ENCODE measurements at places on chromosomes 6 and 20.

DNA sequence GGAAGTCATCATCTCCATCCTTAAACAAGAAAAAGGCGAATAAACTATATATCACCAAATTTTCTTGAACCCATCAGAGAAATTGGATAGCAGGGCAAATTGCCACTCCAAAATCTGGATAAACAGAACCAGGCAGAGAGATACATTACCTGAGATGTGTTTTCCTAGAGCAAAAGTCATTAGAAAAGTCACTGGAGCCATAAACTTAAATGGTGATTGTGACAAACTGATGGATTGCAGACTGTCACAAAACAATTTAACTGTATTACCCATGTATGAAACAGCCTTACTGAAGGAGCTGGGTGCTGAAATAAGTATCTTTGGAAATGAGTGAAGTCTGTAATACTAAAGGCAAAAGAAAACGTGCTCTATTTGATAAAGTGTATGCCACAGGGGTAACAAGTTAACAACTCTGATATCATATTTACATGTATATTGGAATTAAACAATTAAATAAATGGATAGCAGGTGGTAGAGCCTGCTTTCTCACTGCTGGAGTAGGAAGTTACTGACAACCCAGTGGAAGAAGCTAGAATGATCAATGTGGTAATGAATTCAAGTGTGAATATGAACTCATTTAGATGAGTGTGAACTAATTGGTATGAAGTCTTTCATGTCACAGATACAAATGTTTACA lies 186.9 kb downstream of the LMBRD1 start:
- DNase-seq, result no peak

DNA sequence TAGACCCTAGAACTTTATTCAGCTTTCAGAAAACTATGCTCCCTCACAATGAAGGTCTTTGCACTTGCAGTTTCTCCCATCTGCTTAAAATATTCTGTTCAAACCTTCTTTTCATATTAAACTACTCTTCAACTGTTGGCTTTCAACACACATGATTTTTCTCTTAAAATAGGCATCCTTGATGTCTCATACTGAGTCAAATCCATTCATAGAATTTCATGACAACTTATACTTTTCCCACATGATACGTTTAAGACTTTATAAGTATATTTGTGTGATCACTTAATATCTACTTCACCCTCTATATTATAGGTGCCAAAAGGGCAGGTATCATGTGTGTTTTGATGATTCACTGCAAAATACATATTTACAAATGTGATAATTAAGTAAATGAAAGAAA lies 412.5 kb downstream of the MMUT start:
- no peak for DNase-seq

DNA sequence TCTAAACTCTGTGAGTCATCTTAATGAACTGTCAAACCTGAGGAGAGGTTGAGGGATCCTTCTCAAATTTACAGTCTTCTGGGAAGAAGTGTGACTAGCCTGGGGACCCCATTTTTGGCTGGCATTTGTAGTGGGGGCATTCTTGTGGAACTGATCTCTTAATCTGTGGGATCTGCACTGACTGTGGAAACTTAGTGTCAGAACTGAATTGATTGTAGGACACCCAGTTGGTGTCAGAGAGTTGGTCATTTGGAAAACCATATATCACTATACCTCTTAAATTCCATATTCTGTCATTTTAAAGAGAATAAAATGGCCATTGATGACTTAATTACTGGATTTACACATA lies 48.3 kb downstream of the LAMA4 start:
- no peak for DNase-seq

DNA sequence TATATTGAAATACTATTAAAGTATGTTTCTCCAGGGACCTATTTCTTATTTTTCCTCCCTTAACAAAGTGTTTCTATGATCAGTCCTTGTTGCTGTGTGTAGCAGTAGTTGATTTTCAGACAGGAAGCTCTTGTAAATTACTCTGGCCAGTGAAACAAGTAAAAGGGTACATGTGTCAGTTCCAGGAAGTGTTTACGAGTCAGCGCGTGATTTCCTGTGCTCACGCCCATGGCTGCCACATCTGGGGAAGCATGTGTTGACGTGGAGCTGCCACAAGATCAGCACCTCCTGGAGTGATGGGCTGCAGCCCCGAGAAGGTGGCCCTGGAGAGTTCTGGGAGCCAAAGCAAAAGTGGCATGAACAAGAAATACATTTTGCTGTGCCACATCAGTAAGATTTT lies 38.6 kb upstream of the GGTLC1 start:
- DNase-seq, result peak; percentile 65

- DNase-seq, result no peak
Measured at GRCh38 chr6:67642582-67642981, 992.5 kb upstream of the ADGRB3 start.

DNA sequence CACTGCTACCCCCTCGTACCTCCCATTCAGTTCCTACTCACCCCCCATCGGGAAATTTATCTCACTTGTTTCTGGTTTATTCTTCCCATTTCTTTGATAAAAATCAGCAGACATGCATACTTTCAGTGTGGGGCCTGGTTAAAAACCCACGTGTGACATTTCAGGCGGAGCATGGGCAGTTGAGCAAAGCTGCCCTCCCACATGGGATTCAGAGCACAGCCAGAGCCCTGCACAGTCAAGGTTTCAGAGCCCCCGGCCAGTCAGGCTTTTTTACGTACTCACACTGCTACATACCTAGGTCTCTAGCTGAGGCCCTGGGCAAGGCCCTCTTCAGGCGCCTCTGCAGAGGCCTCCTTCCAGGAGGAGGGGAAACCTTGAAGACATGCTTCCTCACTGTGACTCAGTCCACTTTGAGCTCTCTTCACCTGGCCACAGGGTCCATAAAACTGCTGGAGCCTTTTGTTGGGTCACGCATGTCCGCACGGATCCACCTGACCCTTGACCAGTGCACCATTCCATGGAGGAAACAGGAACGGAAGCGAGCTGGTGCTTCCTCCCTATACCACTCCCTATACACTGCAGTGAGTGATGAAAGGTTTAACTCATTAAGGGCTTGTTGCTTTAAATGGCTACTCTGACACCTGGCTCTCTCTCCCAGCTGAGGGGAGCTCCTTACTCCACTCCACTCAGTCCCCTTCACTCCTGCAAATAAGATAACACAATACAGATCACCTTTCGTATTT lies 713.3 kb downstream of the PRKN start:
- no peak for DNase-seq

- no peak for DNase-seq
Measured at GRCh38 chr6:46963626-46964025, 41.9 kb upstream of the ADGRF5 start.

DNA sequence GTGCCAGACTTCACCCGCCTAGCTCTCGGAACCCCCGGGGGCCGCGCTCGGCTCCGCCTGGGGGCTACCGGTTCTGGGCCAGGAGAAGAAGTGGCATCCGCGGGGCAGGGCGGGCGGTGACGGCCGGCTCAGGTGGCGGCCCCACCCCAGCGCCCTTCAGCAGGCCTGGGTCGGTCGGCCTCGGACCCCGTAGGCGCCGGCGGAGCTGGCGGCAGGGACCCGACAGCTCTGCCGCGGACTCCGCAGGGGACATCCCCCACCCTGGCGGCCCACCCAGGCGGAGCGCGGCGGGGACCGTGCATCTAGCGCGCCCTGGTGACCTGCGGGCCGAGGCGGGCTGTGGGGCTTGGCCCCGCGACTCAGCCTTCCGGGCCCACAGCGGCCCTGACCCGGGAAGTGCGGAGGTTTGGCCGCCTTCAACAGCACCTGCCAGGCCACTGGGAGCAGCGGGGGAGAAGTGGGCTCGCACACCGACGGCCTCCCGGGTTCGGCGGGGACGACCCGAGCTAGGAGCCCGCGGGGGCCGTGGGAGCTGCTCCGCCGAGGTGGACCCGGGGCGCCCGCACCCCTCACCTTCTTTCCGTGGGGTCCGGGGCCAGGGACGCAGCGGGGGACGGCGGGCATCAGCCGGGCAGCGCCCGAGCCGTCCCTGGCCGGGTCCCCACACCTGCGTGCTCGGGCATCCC lies 87.1 kb downstream of the TMEM242 start:
- no peak for DNase-seq

- DNase-seq, result no peak
Measured at GRCh38 chr6:68053805-68054373, 581.2 kb upstream of the ADGRB3 start.

- no peak for DNase-seq
Measured at GRCh38 chr6:169362501-169363121, 109.0 kb upstream of the THBS2 start.

GRCh38 chr6:140082867-140083297 lies 708.4 kb upstream of the CITED2 start:
- DNase-seq, result no peak
